Myocyte (in vitro differentiated cells): ENCODE measurements at places on chromosomes 2 and 18. TPM values are rescaled to one million over a fixed set of nuclear protein-coding genes. Genes with fewer than 3 reads are reported as not detected.

Gene CHRNG
- 697 and 1,132 TPM in 2 replicates for total RNA-seq

Gene GPR155
- 5.6 and 7.3 TPM in 2 replicates for total RNA-seq

DNA sequence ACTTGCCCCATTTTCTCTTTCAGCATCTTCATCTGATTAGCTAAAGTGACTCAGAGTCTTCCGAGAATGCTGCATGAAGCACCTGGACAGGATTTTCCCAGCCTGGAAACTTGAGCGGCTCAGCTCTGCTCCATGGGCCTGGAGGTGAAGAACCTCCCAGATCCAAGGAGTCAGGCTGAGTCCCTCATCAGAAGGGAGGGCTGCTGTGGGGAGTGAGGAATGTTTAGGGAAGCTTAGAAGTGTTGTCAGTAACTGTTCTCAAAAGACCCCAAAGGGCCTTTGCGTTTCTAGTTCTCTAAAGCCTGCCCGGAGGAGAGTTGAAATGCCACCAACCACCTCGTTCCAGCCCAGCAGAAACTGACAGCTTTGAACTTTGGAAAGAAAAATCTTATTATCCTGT is 157.1 kb downstream of the CLIP4 start:
- DNase-seq = no peak

DNA sequence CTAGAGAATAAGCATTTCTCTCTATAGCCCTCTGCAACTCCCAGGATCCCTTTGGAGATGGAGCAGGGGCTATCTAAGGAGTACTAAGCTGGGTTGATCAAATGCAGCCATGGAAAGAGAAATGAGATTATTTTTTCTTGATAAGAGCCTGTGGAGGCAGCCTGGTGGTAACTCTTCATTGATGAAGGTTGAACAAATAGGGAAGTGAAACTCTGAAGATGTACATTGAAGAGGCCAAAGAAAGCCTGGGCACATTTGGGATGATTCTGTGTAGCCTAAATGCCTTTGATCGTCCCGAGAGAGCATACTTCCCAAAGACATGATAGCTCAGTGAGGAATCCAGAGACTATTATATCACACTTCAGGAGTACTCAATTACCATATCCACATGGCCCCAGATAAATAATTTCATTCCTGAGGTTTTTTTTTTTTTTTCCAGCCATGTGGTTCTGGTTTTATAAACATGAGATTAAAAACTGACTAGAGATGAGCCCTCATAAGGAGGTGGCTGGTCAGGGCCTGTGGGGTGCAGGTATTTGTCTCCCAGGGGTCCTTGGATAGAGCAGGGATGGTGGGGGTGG is 192.5 kb downstream of the TPGS2 start:
- no peak for DNase-seq
